HT-29 (cell line): ENCODE measurements at places on chromosomes 4 and X.

GRCh38 chr4:38266616-38267015 is 306.4 kb downstream of the PTTG2 start:
- DNase-seq: no peak

DNA sequence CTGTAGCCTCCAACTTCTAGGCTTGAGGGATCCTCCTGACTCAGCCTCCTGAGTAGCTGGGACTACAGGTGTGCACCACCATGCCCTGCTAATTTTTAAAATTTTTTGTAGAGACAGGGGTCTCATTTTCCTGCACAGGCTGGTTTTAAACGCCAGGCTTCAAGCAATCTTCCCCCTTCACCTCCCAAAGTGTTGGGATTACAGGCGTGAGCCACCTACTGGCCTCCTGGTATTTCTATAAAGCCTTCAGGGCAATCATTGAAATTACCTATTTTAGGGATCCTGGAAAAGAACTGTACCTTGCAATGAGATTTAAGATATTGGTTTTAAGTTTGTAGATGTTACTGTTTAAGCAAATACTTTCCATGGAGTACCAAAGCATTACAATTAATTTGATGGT is 13.5 kb upstream of the PLS3 start:
- peak; percentile 33 for DNase-seq

- DNase-seq: peak; percentile 88
These were observed 79.1 kb downstream of the ELOVL6 start for GRCh38 chr4:110119337-110119736.

GRCh38 chr4:148845609-148846008 is 403.4 kb upstream of the NR3C2 start:
- DNase-seq: no peak

DNA sequence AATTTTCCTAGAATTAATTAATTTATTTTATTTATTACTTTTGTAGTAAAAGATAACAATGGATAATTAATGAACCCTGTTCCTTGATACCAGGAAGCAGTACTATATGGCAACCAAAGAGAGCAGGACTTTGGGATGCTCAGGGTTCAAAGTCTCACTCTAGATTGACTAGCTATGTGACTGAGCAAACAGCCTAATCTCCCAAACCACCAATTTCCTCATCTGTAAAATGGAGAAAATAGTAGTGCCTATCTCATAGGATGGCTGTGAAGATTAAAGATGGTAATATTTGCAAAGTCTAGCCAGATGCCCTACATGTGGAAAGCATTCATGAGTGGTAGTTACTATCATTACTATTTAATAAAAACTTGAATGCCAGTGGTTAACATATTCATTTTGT is 97.6 kb downstream of the PRDM5 start:
- DNase-seq: no peak

- DNase-seq: no peak
These were observed 767 bp upstream of the SMIM20 start for GRCh38 chr4:25913056-25913850.

DNA sequence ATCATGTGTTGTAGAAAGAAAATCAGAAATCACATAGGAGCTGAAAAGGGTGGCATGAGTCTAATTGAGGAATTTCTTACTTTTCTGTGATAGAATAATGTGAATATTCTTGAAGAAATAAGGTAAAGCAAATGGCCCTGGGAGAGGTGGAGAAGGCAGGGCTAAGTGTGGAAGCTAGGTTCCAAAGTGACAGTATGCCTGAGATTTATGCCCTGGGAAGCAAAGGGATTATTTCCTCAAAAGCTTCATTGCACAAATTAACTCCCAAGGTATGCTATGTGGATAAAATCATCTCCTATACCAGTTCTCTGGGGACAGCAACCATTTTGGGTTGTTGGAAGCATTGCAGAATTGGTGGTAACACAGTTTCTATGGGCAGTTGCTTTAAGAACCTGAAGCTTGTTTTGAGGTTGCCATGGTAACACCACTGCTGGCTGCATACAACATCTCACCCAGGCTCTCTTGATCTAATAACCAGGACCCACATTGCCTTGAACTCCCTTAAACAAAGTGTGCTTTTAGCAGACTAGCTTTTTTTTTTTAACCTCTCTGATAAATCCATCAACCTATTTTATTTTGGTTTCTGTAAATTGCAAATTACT is 21.0 kb downstream of the MAOA start:
- peak; percentile 78 for DNase-seq

- no peak for DNase-seq
These were observed 191.4 kb downstream of the MGST2 start for GRCh38 chr4:139857021-139857420.

GRCh38 chrX:123320622-123321021 is 136.5 kb downstream of the GRIA3 start:
- DNase-seq: no peak

DNA sequence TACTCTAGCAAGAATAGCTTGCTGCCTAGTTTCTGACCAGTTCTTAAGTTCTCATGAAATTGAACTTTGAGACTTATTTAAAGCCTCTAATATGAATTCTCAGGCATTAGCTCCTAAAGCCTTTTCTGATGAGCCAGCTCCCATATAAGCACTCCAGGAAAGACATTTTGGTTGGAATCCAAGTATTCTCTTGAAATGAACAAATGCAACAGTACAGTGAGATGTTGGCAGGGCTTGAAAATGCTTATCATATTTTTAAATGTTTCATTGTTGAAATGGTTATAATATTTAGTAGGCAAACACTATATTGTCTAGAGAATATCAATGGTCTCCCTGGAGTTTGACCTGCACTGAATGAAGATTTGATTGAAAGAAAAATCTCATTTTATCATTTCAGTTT is 240.3 kb downstream of the ANK2 start:
- no peak for DNase-seq

DNA sequence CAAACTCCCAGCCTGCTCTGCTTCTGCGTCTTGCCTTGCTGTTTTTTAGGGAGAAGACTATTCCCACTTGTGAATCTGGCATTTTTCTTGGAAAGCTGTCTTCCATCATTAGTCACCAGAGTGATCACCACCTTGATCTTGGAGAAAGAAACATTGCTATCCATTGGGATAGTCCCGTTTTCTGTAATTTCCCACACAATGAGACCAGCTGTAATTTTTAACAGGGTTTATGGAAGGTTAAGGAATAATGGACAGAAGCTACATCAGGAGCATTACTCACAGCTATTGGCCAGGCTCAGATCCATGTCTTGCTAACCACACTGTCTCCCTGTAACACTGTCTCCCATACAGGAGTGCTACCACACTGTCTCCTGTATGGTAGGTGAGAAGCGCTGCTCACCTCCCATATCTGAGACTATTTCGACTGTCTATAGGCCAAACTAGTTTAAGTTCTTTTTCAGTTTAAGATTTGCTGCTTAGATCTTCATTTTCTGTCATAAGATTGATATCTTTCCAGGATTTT is 523.0 kb downstream of the SPRY1 start:
- DNase-seq: no peak

DNA sequence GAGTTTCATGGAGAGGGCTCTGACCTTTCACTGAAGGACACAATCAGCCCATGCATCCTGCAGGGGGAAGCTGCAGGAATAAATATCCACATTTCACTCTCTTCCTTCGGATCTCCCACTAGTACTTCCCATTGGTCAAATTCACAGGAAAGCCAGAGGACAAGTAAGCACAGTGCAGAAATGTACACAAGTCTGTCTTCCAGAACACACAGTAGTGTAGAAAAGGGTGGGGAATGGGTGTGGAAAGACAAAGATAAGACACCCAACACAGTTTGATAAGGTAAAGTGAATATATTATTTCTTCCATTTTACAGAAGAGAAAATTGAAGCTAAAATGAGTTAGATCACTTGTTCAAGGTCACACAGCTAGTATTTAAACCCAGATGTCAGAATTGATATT is 81.1 kb upstream of the PCDH19 start:
- no peak for DNase-seq

GRCh38 chrX:47366041-47366722 is 4.2 kb upstream of the ZNF157 start:
- no peak for DNase-seq

DNA sequence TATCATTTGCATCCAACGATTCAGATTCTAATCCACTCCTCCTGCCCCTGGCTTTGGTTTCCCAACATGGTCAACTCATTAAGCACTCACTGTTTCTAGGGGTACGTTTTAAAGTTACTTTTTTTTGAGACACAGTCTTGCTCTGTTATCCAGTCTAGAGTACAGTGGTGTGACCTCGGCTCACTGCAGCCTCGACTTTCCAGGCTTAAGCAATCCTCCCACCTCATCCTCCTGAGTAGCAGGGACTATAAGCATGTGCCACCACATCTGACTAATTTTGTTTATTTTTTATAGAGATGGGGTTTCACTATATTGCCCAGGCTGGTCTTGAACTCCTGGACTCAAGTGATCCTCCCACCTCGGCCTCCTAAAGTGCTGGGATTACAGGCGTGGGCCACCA is 48.9 kb downstream of the TMEM156 start:
- no peak for DNase-seq

- DNase-seq: peak; percentile 44
These were observed 13.4 kb upstream of the NHS start for GRCh38 chrX:17361620-17362019.

DNA sequence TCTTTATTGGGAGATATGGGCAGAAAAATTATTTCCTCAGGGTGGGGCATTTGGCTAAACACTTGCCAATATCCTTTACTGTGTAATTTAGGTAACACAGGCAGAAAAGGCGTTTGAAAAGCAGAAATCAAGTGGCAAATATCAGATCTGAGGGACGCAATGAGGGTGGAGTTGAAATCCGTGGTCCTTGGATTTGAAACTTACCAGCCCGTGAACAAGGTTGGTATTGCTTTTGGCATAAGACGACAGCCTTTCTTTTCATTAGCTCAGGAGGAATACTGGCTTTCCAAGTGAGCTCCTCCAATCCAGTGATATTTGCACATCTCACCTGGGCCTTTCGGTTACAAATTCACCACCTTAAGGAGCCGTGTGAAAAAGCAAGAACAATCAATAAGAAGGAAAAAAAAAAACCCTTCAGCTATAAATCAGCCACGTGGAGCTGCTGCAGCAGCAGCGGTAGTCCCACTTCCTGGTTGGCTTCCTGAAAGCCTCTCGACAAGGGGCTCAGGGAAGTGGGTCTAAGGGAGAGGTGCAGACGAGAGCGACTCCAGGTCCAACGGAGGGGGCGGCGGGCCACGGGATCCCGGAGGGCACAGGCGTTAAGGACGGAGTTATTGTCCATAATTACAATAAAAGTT is 734 bp upstream of the GALNT7 start:
- DNase-seq: peak; percentile 76

DNA sequence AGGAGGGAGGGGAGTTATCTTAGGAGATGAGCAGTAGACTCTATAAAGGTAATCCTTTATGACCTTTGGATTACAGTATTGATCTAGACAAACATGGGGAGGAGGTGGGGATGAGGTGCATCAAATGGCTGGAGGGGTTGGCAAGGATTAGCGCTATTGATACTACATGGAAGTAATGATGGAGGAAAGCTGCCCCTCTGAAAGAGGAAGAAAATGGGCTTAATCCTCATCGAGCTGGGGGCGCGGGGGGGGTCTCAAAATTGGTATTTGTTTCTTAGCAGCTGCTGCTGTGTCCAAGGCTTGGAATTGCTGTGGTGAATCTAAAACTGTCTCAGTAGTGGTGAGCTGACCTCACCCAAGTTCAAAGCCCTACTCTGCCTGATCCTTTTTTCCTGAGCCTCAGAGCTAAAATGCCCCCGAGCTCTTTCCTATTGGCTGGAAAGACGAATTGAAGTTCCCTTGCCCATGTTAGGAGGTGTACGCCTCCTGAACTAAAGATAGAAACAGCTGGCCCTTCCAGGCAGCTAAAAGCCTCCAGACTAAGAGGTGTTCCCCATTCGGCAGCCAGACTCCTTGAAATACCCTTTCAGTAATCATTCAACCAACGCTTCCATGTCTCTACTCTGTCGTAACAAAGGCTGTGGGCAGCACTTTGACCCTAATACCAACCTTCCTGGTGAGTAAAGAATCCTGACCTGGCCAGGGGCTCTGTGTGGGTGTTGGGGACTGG is at the start of gene ITGB1BP2:
Gene ITGB1BP2 (plus strand): TSS at position 556 of the 730 bp plus-strand sequence. CDS start 57 bp downstream, at position 613.
- no peak for DNase-seq

GRCh38 chr4:120446051-120446567 is 379.5 kb upstream of the MAD2L1 start:
- DNase-seq: no peak

GRCh38 chrX:154443992-154444754 is at the start of gene FAM50A:
Gene FAM50A (plus strand): TSS chrX:154444141. CDS start chrX:154444236, 95 bp downstream.
- peak; percentile 69 for DNase-seq

DNA sequence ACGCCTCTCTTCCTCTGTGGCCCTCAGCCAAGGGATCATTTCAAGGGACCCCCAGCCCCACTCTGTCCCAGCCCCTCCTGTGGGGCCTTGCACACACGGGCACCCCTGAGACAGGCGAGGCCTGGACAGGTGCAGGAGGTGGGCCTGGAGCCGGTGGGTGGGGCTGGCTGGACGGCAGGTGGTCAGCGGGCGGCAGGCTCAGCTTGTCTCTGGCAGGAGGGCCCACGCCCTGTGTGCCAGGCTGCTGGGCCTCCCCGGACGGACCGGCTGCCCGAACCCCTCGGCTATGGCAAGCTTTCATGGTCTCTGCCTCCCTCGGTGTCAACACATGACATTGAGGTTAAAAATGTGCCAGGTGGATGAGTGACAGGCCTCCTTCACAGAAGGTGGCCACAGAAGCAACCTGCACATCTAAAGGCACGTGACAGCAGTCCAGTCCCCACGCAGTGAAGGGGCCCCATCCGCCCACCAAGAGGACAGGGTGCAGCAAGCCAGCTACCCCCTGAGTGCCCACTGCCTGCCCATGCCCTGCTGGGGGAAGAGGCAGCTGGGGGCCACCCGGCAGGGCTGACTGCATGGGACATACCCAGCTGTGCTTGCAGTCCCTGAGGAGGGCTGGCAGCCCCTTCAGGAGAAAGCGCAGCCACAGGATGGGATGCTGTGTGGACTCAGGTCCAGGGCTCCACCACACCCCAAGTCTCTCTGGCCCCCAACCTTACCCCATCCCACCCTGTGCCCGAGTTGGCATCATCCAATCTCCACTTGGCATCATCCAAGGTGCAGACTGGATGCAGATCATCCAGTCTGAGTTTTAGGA is 109.3 kb downstream of the FAM53A start:
- DNase-seq: no peak

GRCh38 chr4:74446896-74447295 is 2.0 kb downstream of the AREG start:
- DNase-seq: peak; percentile 54

- peak; percentile 95 for DNase-seq
These were observed 42.4 kb downstream of the SLC7A11 start for GRCh38 chr4:138199568-138200235.

GRCh38 chrX:38718311-38718710 is 82.9 kb upstream of the MID1IP1 start:
- DNase-seq: no peak

DNA sequence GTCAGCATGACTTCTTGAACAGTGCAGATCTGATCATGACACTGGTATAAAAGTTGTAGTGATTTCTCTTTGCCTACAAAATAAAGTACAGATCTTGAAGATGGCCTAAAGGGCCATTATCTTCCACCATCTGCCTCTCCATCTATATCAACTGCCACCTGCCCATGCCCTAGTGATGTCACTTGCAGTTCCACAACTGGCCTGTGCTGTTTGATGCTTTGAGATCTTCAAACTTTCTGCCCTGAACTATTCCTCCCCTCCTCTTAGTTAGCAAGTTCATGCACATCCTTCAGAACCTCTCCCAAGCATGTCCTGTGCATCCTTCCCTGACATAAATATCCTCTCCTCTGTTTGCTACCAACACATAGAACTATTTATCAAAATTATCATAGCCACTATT is 217.0 kb downstream of the SOWAHB start:
- peak; percentile 31 for DNase-seq
